Right cardiac atrium (tissue), 5 donors: ENCODE measurements at places on chromosomes 2 and 18. TPM values are rescaled to one million over a fixed set of nuclear protein-coding genes. Genes with fewer than 3 reads are reported as not detected.

DNA sequence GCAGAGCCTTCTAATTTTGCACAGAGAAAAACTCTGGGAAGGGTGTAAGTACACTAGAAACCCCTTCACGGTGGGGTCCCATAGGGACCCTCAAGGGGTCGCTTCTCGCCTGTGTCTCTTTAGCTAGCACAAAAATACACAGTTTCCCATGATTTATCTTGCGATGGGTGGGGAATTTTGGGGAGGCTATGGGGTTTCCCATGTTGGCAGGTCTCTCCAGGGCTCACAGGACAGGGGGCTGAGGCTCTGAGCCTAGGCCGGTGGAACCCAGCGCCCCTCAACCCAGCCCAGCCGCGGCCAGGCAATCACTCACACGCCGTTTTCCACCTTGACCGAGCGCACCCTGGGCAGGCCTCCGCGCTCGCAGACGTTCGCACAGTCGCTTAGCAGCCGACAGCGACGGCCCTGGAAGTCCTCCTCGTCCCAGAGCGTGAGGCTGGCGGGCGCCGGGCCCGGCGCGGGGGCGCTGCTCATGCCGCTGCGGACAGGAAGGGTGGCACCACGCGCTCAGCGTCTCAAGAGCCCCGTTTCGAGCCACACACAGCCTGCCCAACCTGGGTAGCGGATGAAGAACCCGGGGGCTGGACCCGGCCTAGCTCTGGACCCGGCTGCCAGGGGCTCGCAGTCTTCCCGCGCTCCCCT is 398 bp downstream of the CRYBA2 start:
- no peak for DNase-seq

DNA sequence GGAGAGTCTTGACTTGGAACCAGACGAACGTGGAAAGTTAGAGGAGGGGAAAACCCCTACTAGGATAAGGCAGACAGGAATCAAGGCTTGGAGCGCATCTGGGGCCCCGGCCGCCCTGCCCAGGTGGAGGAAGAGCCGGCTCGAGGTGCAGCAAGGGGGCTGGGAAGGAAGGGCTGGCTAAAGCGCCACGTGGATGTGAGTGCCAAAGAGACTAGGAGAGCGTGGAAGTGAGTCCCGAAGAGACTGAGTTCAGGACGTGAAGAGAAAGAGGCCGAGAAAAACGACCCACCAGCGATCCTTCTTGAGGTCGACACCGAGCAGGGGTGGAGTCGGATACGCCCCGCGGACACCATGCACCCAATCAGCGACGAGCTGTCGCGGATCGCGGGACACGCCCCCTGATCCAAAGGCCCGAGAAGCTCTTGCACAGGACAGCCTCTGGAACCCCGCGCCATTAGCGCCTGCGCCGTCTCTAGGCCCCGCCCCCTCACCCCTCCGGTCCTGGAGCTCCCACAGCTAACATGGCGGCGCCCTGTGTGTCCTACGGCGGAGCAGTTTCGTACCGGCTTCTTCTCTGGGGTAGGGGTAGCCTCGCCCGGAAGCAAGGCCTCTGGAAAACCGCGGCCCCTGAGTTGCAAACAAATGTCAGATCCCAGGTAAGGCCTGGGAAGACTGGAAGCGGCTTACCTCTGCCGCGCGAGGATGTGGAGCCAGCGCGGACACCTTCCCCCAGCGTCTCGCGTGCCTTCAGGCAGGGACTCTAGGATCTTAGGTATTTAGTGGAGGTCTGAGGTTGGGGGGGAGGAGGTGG is at the start of gene MRPS9:
Gene MRPS9, plus strand, starts transcription at position 498 of the 811 bp plus-strand sequence. Its CDS starts 24 bp downstream, at position 522.
- DNase-seq: peak; percentile 99

GRCh38 chr2:7693246-7694075 is 776.2 kb downstream of the RNF144A start:
- DNase-seq: no peak

- DNase-seq: no peak
Observed at GRCh38 chr2:12296915-12297314, 419.8 kb upstream of the TRIB2 start.

DNA sequence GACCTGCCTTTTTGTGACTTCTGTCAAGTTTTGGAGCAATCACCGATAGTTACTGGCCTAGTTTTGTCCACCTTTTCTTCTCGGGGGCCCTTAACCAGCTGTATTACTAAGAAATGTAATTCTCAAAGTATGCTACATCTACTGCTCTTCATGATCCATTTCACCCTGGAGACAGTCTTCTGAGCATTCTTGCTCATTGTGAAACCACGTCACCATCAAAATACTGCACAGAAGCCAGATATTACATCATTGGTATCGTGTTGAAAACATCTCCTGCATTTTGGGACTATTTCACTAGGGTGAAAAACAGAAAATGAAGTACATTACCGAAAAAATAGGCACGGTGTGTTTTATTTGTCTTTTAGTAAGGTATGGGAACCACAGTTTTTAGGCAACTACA is 11.7 kb downstream of the LYPD6B start:
- DNase-seq: no peak

DNA sequence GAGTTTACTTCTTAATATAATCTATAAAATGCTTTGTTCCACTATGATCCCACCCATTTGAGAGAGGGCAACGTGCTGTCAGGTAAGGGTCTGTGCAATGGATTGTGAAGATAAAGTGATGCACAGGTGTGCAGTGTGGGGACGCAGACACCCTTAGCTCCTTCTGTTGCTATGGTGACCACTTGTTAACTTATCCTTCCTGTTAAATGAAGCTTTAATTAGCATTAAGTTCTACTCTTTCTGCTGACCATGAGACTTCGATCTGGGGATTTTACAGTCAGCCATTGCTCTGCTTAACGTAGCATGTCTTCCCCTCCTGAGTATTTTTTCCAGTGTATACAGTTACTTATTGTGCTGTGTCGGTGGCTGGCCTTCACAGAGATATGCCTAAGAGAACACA is 23.1 kb upstream of the ALKAL2 start:
- no peak for DNase-seq

GRCh38 chr2:209824391-209824790 is 52.8 kb downstream of the UNC80 start:
- DNase-seq: no peak

DNA sequence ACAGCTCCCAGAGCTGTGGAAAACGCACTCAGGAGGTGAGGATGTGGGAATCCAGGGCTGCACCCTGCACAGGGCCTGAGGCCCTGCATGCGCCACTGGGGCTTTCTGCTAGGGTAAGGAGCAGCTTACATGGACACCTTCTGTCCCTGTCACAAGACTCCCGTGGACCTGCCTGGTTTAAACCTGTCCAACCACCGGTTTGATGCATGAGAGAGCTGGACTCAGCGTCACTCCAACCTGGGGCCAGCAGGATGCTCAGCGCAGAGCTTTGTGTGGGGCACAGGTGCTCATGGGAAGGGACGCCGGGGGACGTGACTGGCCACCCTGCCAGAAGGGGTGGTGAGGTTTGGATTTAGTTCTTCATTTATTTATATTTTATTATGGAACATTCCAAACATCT is 24.2 kb downstream of the SNORC start:
- DNase-seq: no peak

Gene UGT1A5
- total RNA-seq: not detected

GRCh38 chr2:228533156-228533555 is 351.7 kb upstream of the SPHKAP start:
- no peak for DNase-seq

DNA sequence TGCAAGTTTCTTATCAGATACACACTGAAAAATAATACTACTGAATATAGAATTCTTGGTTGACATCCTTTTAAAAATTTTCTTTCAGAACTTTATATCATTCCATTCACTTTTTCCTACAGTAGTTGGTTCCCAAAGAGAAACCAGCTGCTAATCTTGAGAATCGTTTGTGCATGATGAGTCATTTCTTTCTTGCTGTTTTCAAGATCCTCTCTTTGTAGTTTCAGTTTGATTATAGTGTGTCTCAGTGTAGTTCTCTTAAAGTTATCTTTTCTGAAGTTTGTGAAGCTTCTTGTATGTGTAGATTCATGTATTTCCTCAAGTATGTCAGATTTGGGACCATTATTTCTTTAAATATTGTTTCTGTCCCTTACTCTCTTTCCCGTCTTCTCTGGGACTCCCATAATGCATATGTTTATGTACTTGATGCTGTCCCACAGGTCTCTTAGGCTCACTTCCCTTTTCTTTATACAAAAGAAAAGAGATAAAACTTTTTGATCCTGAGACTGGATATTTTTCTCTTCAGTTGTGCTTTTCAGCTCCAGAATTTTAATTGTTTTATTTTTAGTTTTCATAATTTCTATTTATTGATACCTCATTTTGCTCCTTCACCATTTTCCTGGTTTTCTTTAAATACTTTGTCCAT is 801.0 kb downstream of the TDRD15 start:
- DNase-seq: no peak

Gene ARHGAP15
- 4.5 TPM for total RNA-seq

DNA sequence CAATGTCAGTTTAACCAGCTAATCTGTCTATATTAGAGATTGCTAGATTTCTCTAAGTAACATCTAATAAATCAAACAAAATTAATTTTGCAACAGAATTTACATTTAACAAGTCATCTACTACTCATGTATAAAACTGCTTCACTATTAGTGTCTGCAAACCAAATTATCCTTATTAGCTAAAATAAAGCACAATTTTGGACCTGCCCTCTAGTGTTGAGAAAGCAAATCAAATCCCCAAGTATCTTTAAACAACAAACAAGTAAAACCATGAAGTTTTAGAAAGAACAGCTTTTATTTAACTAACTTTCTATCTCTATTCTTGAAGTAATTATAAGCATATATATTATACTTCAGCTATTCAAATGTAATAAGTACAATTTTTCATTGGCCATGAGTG is 113.1 kb upstream of the SP3 start:
- DNase-seq: no peak

Gene DSC2
- 21.4 TPM for total RNA-seq

Gene GRHL1
- total RNA-seq: 2.5 TPM

GRCh38 chr2:69777786-69778105 is 35.8 kb downstream of the ANXA4 start:
- DNase-seq: no peak

DNA sequence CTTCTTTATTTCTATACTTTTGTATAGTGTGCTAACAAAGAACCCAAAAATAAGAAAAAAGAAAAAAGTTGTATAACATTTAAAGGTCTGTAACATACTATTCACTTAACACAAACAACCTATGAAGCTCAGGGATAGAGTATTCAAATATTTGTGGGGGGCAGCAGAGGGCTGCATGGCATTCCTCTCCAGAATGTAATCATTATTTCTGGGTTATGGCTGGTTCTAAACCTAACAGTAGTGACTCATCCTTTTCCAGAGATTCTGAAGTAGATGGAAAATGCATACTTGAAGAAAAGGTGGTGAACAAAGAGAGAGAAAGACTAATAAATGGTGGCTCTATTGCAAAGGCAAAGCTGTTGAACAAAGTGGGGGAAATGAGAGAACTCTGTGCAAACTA is 249.4 kb downstream of the NRXN1 start:
- DNase-seq: no peak

- peak; percentile 71 for DNase-seq
Observed at GRCh38 chr2:42098571-42099437, 51.0 kb downstream of the PKDCC start.

Gene CAPN14
- 0.08 TPM for total RNA-seq

- peak; percentile 46 for DNase-seq
Observed at GRCh38 chr2:157838442-157839161, 37.5 kb downstream of the ACVR1 start.

DNA sequence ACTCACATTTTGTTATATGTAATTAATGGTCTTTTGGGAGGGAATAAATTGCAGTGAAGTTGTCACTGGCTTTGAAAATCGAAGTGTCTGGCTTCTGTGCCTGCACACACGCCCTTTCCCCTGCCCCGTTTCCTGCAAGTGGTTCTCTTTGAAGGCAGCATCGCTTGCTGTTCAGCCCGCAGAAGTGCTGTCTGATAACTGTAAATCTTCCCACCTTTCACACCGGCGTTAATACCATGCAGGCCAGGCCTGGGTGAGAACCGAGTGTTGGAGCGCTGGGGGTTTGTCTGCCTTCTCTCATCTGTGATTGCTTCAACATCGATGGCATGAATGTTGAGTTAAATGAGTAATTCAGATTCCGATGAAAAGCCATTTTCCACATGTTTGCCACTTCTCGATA is 37.9 kb upstream of the RPL31 start:
- no peak for DNase-seq
